ENCODE measurements at places on chromosomes 2 and 18. TPM values are rescaled to one million over a fixed set of nuclear protein-coding genes. Genes with fewer than 3 reads are reported as not detected.
A peak's percentile ranks its signal among the peaks of the same experiment; 100 is the strongest.

- no peaks in the 10 kb centered on the region for H3K36me3 ChIP-seq
- no peaks in the 10 kb centered on the region for H3K4me1 ChIP-seq
- no peak overlapping the region for H3K27ac ChIP-seq
- H3K27me3 ChIP-seq, result no peaks in the 10 kb centered on the region
These were observed 276.1 kb downstream of the BCL2 start for GRCh38 chr18:63043516-63043915.

Gene SERPINB2
- 1.2 TPM for total RNA-seq

DNA sequence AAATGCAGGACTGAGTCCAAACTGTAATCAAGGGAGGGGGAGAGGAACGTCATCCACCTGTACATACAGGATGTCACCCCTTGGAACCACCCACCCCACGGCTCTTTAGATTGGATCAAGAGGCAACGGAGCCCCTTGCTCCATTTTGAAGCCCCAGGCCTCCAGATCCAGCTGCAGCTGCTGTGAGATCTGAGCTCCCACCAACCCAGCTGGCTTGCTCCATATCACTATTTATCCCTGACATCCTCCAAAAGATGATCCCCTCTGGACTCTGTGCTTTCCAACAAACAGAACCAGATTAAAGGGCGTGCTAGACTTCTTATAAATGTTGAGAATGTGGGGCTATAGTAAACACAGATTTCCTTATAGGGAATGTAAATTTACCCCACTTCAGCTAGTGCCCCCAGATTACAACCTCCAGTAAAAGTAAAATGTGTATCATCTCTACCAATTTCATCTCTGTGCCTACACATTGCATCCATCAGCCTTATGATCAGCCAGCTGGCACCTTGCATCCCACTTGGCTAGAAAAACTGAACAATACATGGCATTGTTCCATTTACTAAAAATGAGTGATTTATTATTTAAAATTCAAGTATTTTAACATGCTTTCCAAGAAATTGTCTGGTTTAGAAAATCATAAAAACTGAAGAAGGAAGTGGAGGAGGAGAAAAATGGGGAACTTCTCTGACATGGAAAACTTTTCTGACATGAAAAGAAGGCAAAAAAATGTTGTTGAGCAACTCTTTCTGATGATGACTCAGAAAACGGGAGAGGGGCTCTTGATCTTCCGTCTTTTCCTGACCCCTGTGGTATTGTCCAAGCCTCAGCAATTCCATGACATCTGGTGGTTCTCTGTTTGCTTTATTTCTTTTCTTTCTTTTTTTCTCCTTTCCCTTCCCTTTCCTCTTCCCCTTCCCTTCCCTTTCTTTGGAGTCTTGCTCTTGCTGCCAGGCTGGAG is 262.6 kb upstream of the THUMPD2 start:
- H3K36me3 ChIP-seq, result no peaks in the 10 kb centered on the region
- peaks cover 39% of the 10 kb centered on the region for H3K4me1 ChIP-seq
- H3K4me3 ChIP-seq, result no peak overlapping the region
- no peak for DNase-seq
- H3K27me3 ChIP-seq, result no peaks in the 10 kb centered on the region

DNA sequence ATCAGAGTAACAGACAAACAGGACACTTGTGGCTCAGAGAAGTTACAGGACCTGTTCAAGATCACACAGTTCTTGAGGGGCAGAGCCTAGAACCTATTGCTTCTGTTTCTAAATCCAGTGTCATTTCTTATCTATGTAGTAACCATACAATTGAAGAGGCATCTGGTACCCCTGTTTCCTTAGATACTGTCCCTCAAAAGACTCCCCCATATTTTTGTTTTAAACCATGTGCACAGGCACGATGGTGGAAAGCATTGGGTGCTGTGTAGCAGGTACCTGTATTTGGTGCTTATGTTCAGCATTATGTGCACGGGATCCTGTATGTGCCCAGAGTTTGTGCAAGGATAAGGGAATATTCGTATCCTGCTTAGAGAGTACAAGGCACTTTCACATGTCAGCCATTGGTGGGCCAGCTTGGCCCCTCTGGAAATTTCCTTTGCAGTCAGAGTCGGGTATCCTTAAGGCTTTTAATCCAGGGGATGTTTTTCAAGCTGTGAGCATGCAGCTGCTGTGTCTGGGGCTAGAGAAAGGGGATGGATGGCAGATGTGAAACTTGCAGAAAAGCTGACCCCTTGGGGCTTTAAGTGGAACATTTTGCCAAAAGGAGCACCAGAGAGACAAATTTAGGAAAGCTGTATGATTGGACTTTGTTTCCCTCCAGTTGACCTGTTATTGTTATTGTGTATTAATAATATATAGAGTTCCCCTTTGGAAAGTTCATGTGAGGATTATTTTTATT is 2.1 kb downstream of the LBH start:
- H3K27me3 ChIP-seq, result no peaks in the 10 kb centered on the region
- H3K27ac ChIP-seq, result peak overlapping the region; percentile 89

GRCh38 chr2:167334146-167334742 is 446.0 kb downstream of the XIRP2 start:
- DNase-seq, result no peak
- no peaks in the 10 kb centered on the region for H3K27me3 ChIP-seq

Gene SPAG16
- total RNA-seq, result 25.1 TPM

Gene UPP2
- total RNA-seq, result not detected

DNA sequence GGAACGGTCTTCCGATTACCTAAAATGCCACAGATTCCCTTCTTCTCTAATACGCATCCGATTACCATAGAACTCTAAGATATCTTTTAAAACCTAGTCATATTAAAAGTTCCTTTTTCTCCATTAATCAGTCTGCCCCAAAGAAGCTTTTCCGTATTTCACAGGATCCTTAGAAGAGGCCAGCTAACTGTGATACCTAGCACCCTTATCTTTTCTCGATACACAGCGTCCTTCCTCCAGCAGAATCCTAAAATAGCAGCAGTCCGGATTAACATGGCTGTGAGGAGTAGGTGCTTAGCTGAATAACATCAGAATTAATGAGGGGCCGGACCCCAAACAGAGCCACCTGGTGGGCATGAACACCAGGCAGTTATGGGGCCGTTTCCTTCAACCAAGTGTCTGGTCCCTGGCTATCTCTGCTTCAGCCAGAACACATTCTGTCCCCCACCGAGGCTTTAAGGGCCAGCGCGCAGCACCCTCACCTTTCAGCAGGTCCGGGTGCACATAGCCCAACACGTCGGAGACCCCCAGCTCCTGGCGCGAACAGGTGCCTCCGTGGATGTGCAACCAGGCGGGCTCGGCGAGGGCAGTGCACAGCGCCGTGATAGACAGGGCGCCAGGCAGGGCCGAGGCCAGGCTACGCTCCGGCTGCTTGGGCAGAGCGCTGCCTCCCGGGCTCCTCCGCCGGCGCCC is 995 bp downstream of the TMEM127 start:
- peak; percentile 38 for DNase-seq
- H3K27me3 ChIP-seq, result no peaks in the 10 kb centered on the region
- peak overlapping the region; percentile 96 for H3K27ac ChIP-seq
- H3K36me3 ChIP-seq, result peaks cover 8% of the 10 kb centered on the region
- peaks cover 52% of the 10 kb centered on the region for H3K4me1 ChIP-seq
- peak overlapping the region; percentile 92 for H3K4me3 ChIP-seq

DNA sequence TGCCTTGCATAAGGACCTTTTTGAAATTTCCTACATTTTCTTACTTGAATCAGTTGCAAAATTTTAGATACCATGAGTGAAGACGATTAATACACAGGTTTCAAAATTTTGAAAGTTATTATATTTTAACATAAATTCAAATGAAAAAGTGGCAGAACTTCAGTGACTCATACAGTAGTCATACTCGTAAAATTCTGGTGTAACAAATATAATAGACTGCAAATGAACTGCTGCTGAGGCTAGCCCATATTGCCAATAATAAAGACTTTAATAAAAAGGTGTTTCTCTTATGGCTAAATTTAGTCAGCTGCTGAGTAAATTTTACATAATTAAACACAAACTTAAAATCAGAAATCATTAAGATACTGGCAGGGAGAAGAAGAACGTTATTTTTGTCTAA is 36.9 kb downstream of the MSH6 start:
- H3K27ac ChIP-seq, result no peak overlapping the region
- peaks cover 27% of the 10 kb centered on the region for H3K36me3 ChIP-seq
- H3K4me1 ChIP-seq, result no peaks in the 10 kb centered on the region
- H3K27me3 ChIP-seq, result no peaks in the 10 kb centered on the region

DNA sequence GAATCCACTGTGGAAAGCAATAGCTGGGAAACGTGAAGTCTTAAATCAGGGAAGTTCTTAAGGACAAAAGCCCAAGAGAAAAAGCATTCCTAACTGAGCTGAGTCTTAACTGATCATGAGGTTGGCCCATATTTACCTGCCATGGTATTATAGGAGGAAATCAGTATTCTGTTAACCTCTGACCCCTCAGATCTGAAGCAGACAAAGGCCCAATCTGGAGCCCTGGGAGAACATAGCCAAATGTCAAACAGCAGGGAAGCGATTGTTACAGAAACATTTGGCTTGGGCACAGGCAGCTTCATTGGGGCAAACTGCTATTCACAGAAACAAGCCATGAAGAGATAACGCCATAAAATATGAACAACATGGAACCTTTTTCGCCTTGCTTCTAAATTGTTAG is 18.8 kb downstream of the EPHA4 start:
- no peak overlapping the region for H3K4me3 ChIP-seq
- H3K27me3 ChIP-seq, result no peaks in the 10 kb centered on the region
- no peak overlapping the region for H3K27ac ChIP-seq
- DNase-seq, result no peak

- no peak overlapping the region for H3K4me3 ChIP-seq
- no peak for DNase-seq
- H3K27ac ChIP-seq, result no peak overlapping the region
These were observed 23.7 kb upstream of the SCYGR1 start for GRCh38 chr2:227411320-227411989.

DNA sequence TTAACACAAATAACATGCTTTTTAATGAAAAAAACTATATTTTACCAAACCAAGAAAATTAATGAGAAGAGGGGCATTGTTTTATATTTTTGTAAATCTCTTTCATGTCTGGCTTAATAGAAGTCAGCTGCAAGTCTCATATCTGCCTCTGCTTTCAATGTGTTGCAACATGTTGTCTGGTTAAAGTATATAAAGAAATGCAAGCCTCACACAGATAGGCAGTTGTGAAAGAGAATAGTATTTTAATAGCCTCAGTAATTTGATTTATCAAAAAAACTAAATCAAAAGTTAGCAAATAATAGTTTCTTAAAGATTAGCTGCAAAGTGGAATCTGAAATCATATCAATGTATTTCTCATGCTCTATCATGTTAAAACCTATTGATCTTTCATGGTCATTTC is 52.9 kb upstream of the NCOA1 start:
- no peak overlapping the region for H3K27ac ChIP-seq
- no peaks in the 10 kb centered on the region for H3K36me3 ChIP-seq
- no peaks in the 10 kb centered on the region for H3K27me3 ChIP-seq
- H3K4me3 ChIP-seq, result no peak overlapping the region
- no peak for DNase-seq

DNA sequence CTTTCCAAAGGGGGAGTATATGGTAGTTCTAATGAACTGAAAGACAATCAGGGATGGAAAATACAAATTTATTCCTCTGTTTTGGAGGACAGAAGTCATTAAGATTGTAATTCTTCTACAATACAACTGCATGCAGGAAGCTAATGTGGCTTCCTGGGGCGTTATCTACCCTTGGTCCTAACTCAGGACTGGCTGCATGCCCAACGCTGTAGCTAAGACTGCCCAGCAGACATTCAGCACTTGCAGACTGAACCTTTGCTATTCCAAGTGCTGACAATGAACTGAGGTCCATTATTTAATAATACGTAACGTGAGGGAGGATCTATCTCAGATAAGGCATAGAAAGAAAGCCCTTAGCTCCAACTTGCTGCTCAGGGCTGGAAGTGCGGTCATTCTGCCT is 53.2 kb downstream of the ZAP70 start:
- H3K4me1 ChIP-seq, result peaks cover 16% of the 10 kb centered on the region
- H3K36me3 ChIP-seq, result peaks cover 50% of the 10 kb centered on the region
- H3K4me3 ChIP-seq, result no peak overlapping the region
- DNase-seq, result no peak
- no peaks in the 10 kb centered on the region for H3K27me3 ChIP-seq
